ENCODE measurements at places on chromosomes 3 and 15. TPM values are rescaled to one million over a fixed set of nuclear protein-coding genes. Genes with fewer than 3 reads are reported as not detected.

PHLDB2 gene
- total RNA-seq, result 2.7 TPM

FAM3D gene
- not detected for total RNA-seq

HGD gene
- total RNA-seq, result 0.55 TPM

ISG20 gene
- total RNA-seq, result 236 TPM

WNT5A gene
- total RNA-seq, result not detected

SLC22A14 gene
- not detected for total RNA-seq

COL6A5 gene
- not detected for total RNA-seq

LRRN1 gene
- total RNA-seq, result 0.46 TPM

PLA2G4D gene
- not detected for total RNA-seq

TGM5 gene
- total RNA-seq, result not detected

SLC12A1 gene
- total RNA-seq, result not detected

DNA sequence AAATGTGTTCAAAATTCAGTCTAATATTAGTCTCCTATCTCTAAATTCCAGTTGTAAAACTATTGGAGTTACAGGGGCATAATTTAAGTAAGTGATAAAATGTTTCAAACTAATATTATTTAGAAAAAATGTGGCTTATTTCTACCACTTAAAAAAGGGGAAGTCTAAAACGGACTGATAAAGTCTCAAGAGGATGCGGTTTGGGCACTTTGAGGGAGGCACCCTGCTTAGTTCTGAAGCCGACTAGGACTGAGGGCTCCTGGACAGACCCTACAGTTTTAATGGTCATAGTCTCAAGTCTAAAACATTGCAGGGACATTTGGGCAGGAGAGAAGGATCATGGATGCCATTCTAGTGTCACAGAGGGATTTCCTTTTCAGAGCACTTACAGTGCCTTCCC lies 566.3 kb downstream of the NR2F2 start:
- peaks cover 2% of the 10 kb centered on the region for H3K27me3 ChIP-seq
- DNase-seq, result no peak
- H3K27ac ChIP-seq, result no peak overlapping the region
- no peak overlapping the region for H3K4me3 ChIP-seq
- no peaks in the 10 kb centered on the region for H3K4me1 ChIP-seq

GRCh38 chr15:48304398-48304797 lies 26.8 kb upstream of the DUT start:
- no peak for DNase-seq

GRCh38 chr15:96337365-96338023 lies 7.0 kb downstream of the NR2F2 start:
- H3K27me3 ChIP-seq, result peaks cover 82% of the 10 kb centered on the region
- no peak overlapping the region for H3K4me3 ChIP-seq
- no peak for DNase-seq

- H3K4me1 ChIP-seq, result no peaks in the 10 kb centered on the region
- H3K27ac ChIP-seq, result no peak overlapping the region
- no peak overlapping the region for H3K4me3 ChIP-seq
- no peaks in the 10 kb centered on the region for H3K36me3 ChIP-seq
- DNase-seq, result peak; percentile 73
Measured at GRCh38 chr3:9500108-9501050, 53.2 kb downstream of the LHFPL4 start.

DNA sequence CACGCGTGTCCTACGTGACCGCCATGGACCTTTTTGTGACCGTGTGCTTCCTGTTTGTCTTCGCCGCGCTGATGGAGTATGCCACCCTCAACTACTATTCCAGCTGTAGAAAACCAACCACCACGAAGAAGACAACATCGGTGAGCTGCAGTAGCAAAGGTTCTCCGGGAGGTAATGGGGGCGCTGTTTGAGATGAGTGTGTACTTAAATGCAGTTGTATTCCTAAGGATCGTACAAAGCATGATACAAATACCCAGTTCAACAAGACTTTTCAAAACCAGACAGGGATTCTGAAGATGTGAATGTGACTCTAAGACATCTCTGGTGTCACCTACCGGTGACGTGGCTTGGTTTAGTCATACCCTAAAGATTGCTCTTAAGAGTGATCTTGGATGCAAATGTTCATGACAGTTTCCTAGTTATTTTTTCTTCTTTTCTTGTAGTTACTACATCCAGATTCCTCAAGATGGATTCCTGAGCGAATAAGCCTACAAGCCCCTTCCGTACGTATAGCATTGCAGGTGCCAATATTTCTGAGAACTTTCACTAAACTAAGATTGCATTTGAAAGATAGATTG lies 556.6 kb downstream of the GABRG3 start:
- no peak overlapping the region for H3K4me3 ChIP-seq
- no peaks in the 10 kb centered on the region for H3K36me3 ChIP-seq
- no peak overlapping the region for H3K27ac ChIP-seq
- H3K4me1 ChIP-seq, result no peaks in the 10 kb centered on the region

- H3K4me3 ChIP-seq, result no peak overlapping the region
- H3K27me3 ChIP-seq, result no peaks in the 10 kb centered on the region
- peak overlapping the region; percentile 50 for H3K27ac ChIP-seq
- H3K4me1 ChIP-seq, result peaks cover 41% of the 10 kb centered on the region
Measured at GRCh38 chr3:63910001-63910400, 2.2 kb downstream of the SCAANT1 start.

GRCh38 chr15:80242132-80242769 lies 9.8 kb downstream of the CTXND1 start:
- peaks cover 20% of the 10 kb centered on the region for H3K27me3 ChIP-seq
- peaks cover 3% of the 10 kb centered on the region for H3K4me1 ChIP-seq
- H3K36me3 ChIP-seq, result no peaks in the 10 kb centered on the region
- DNase-seq, result no peak
- no peak overlapping the region for H3K4me3 ChIP-seq

- DNase-seq, result no peak
- H3K36me3 ChIP-seq, result peaks cover 70% of the 10 kb centered on the region
- no peak overlapping the region for H3K27ac ChIP-seq
- no peak overlapping the region for H3K4me3 ChIP-seq
- H3K4me1 ChIP-seq, result peaks cover 12% of the 10 kb centered on the region
Measured at GRCh38 chr15:43808960-43809678, 8.7 kb downstream of the HYPK start.

DNA sequence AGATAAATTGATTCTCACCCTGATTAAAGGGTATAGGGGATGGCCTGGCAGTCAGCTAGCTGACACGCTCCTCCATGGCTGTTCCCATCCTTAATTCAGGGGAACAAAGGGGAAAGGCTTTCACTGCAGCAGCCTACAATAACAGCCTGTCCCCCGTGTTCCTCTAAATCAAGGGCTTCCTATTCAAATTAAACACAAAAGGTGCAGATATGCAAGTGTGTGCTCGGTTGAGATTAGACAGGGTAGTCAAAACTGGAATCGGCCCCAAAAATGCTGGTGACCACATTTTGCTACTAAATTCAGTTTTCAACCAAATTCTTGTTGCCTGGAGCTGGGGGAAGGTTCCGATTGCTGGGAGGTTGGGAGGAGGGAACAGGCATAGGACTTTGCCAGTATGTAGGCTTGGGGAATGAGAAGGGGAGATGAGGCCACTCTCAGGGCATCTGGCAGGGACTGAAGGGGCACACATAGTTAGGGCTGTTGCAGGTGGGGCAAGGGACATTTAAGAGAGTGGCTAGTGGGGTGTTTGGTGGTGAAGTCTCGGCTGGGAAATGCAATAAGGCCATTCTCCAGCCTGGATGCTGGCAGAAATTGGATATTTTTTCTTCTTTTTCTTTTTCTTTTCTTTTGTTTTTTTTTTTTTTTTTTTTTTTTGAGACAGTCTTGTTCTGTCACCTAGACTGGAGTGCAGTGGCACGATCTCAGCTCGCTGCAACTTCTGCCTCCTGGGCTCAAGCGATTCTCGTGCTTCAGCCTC lies 32.9 kb upstream of the CTSH start:
- H3K27me3 ChIP-seq, result no peaks in the 10 kb centered on the region
- no peaks in the 10 kb centered on the region for H3K36me3 ChIP-seq
- no peak for DNase-seq
- no peak overlapping the region for H3K27ac ChIP-seq

- no peaks in the 10 kb centered on the region for H3K27me3 ChIP-seq
- no peak for DNase-seq
- no peak overlapping the region for H3K4me3 ChIP-seq
- H3K27ac ChIP-seq, result no peak overlapping the region
- peaks cover 20% of the 10 kb centered on the region for H3K36me3 ChIP-seq
Measured at GRCh38 chr15:50281427-50281826, 15.9 kb upstream of the HDC start.

DNA sequence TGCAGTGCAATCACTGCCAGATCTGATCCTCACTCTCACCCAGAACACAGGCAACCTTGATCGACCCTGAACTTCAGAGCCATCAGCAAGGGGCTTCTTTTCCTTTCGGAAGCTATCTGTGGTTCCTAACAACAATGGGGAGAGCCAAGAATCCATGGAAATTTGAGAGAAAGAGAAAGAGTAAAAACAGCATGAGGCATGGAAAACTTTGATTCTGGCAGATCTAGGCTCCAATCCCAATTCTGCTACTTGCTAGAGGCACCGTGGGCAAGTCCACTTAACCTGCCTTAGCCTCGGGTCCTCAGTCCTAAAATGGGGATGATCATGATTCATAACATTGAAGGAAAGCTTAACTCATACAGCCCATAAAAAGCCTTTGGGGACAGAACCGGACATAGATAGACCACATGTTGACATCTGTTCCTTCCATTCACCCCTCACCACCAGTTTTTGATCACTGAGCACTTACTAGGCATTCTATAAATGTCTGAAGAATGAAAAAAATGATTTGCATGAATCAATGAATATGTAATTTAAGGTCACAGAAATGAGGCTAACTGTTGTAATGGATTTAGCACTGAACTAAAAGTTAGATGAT lies 605.7 kb upstream of the CFAP20DC start:
- H3K27ac ChIP-seq, result no peak overlapping the region
- no peak for DNase-seq
- H3K36me3 ChIP-seq, result peaks cover 4% of the 10 kb centered on the region
- H3K4me3 ChIP-seq, result no peak overlapping the region

DNA sequence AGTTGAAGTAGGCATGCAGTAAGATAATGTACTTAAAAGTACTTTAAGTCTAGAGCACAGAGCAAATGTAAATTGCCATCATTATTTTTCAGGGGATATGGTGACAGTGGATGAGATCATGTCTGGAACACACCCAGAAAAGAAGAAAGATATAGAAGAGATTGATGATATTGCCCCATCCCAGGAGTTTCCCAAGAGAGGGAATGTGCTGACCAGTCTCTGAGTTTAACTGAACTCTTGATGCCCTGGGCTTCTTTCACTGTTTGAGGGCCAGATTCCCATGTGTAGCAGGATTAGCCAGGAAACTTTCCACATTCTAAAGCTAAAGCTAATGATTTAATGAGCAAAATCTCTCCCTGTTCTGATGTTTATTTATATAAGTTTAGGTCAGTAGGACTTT lies 366.8 kb upstream of the UMPS start:
- H3K36me3 ChIP-seq, result no peaks in the 10 kb centered on the region
- H3K27ac ChIP-seq, result no peak overlapping the region
- H3K4me1 ChIP-seq, result no peaks in the 10 kb centered on the region
- peaks cover 9% of the 10 kb centered on the region for H3K27me3 ChIP-seq

DNA sequence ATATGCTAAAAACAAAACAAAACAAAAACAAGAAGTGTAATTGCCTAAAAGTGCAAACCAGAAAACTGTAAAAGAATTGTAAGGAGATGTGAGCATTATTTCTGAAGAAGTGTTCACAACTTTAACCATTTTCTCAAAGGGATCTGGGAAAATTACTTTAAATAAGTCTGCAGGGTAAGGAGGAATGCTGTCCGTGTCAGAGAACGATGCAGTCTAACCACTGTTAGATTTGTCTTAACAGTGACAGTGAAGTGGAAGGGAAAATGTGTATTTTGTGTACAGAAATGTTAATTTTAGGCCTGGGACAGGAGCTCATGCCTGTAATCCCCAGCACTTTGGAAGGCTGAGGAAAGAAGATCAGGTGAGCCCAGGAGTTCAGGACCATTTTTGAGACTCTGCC lies 95.7 kb downstream of the DLG1 start:
- no peak overlapping the region for H3K27ac ChIP-seq
- H3K36me3 ChIP-seq, result peaks cover 3% of the 10 kb centered on the region
- H3K4me3 ChIP-seq, result no peak overlapping the region
- no peak for DNase-seq

GRCh38 chr15:69459066-69459465 lies 6.4 kb downstream of the RPLP1 start:
- no peak overlapping the region for H3K27ac ChIP-seq
- H3K4me1 ChIP-seq, result peaks cover 45% of the 10 kb centered on the region
- peaks cover 31% of the 10 kb centered on the region for H3K36me3 ChIP-seq
- no peak for DNase-seq

DNA sequence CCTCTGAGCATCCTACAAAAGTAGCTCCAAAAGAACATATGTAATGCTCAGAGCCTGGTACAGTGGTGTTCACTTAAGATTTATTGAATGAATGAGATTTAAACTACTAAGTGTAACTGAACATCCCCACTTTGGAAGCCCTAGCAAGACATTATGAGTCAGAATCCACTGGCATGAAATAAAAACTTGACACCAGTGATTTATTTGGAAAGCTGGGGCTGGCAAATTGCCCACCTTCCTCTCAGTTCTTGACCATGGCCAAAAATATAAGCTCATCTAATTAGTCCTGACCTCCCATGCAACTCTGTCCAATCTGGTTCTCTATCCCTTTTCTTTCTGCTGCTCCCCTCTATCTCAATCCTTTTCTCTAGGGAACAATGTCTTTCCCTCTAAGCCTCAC lies 418.0 kb downstream of the PLCL2 start:
- H3K27me3 ChIP-seq, result no peaks in the 10 kb centered on the region
- H3K4me1 ChIP-seq, result peaks cover 10% of the 10 kb centered on the region
- peaks cover 13% of the 10 kb centered on the region for H3K36me3 ChIP-seq
- no peak overlapping the region for H3K4me3 ChIP-seq
- H3K27ac ChIP-seq, result no peak overlapping the region

GRCh38 chr15:62083194-62084154 lies 16.7 kb downstream of the C2CD4A start:
- no peak for DNase-seq
- peaks cover 6% of the 10 kb centered on the region for H3K27me3 ChIP-seq
- H3K36me3 ChIP-seq, result peaks cover 2% of the 10 kb centered on the region

- no peak overlapping the region for H3K4me3 ChIP-seq
- no peaks in the 10 kb centered on the region for H3K4me1 ChIP-seq
- H3K36me3 ChIP-seq, result no peaks in the 10 kb centered on the region
- no peak for DNase-seq
Measured at GRCh38 chr3:101177577-101177976, 142.8 kb downstream of the IMPG2 start.

- no peak overlapping the region for H3K27ac ChIP-seq
- no peaks in the 10 kb centered on the region for H3K4me1 ChIP-seq
- no peak overlapping the region for H3K4me3 ChIP-seq
- DNase-seq, result no peak
Measured at GRCh38 chr3:22228705-22229104, 477.7 kb upstream of the ZNF385D start.

- peaks cover 55% of the 10 kb centered on the region for H3K4me1 ChIP-seq
- H3K4me3 ChIP-seq, result peak overlapping the region; percentile 80
Measured at GRCh38 chr3:177359593-177360357, 162.5 kb upstream of the TBL1XR1 start.

- no peak overlapping the region for H3K4me3 ChIP-seq
- H3K4me1 ChIP-seq, result no peaks in the 10 kb centered on the region
- DNase-seq, result no peak
- no peaks in the 10 kb centered on the region for H3K36me3 ChIP-seq
- H3K27ac ChIP-seq, result no peak overlapping the region
Measured at GRCh38 chr15:33500432-33501195, 189.8 kb downstream of the RYR3 start.

GRCh38 chr3:9401986-9402385 lies 4.6 kb downstream of the SETD5 start:
- H3K36me3 ChIP-seq, result peaks cover 8% of the 10 kb centered on the region
- no peak overlapping the region for H3K27ac ChIP-seq
- H3K4me3 ChIP-seq, result no peak overlapping the region
- no peak for DNase-seq

Measured in activated CD4-positive, alpha-beta T cell treated with anti-CD3 and anti-CD28 coated beads, Interleukin-2, amount 10 ng/mL, durations not matched to agents 7 days and 5 days (primary cell).